ENCODE measurements at places on chromosomes 5 and 9.

DNA sequence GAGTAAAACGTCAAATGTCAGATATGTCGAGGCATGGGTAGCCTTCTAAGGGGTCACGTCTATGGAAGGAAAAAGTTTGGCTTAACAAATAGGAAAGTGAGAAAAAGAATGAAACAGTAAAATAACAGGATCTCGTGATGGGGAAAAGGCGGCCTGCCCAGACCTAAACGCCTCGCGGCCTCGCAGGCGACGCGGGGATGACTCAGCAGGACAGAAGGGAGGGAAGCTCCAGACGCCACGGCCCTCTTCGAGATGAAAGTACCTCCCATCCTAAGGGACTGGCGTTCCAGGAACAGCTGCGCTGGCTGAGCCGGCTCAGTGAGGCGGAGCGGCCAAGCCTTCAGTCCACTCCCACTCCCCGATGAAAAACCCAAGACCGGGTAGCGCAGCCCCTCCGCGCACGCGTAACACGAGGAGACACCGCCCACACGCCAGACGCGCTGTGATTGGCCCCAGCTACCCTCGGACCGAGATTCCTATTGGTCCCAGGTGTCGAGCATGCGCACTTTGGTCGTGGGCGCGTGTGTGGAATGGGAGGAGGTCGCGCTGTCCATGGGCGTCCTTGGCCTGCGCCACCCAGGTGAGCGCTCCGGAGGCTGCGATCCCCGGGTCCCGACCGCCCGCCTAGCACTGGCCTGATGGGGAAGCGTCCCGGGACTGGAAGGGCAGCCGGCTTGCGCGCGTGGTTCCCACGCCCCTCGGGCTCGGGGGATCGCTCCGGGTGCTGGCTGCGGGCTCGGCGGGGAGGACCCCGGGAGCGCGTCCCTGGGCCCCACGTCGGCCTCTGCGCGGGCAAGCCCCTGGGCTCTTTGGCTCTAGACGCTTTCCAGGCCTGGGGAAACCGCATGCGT lies 588.5 kb downstream of the MTRR start:
- DNase-seq, result no peak

- DNase-seq, result no peak
Observed at GRCh38 chr5:61599370-61600122, 267.5 kb downstream of the ZSWIM6 start.

- DNase-seq, result no peak
Observed at GRCh38 chr5:7881091-7881490, 12.1 kb downstream of the MTRR start.

DNA sequence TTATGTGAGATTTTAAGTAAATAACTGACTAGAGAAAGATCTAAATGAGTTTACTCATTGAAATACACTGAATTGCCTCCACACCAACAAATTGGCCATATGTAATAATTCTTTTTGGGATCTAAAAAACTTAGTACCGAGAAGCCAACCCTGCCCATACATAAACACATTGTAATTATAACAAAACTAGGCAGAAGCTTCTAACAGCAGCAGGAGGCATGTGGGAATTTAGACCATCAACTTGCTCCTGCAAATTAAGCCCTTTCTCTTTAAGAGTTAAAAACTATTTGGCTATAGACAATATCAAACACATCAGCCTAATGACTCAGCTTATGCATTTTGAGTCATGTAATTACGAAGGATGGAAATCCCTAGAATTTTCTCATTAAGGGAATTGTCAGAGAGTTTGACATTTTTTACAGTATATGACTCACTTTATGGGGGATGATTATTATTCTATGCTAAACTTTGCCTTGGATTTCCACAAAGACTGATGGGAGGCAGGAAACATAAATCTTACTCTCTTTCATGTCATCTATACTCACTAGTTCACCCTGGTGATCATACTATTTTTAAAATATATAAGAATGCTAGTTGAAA lies 1.0 kb downstream of the IL7R start:
- DNase-seq, result no peak

DNA sequence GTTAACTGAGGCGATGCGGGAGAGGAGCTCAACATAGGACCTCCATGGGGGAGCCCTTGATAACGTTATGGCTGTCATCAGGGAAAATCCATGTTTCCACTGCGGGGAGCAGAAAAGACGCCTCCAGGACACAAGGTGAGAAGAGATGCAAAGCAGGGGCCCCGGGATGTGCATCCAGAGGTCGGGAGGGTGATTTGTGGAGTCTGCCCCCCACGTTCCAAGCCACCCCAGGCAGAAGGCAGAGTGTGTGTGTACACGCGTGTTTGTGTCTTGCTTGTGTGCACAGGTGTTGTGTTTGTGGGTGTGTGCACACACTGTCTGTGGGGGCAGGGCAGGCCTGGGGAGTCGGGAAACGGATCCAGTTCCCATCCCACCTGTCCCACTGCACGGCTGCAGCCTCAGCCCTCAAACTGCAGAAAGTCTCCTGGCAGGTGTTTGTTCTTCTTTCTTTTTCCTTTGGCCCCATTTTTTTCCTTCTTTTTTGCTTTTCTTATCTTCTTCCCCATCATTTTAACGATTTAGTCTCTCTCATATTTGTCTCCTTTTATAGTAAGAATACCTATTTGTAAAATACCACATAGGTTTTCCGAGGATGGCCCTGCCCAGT lies 17.4 kb upstream of the PLEKHG4B start:
- DNase-seq, result no peak

DNA sequence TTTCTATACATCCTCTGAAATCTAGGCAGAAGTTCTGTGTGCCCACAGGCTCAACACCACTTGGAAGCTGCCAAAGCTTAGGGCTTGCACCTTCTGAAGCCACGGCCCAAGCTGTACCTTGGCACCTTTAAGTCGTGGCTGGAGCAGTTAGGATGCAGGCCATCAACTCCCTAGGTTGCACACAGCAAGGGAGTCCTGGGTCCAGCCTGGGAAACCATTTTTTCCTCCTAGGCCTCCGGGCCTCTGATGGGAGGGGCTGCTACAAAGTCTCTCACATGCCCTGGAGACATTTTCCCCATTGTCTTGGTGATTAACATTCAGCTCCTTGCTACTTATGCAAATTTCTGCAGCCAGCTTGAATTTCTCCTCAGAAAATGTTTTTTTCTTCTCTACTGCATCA lies 15.5 kb upstream of the PLK2 start:
- DNase-seq, result no peak

- DNase-seq, result no peak
Observed at GRCh38 chr9:22446589-22446949, at the start of gene DMRTA1. Gene DMRTA1, plus strand, starts transcription at chr9:22446824. Its CDS starts 242 bp downstream, at chr9:22447066.

GRCh38 chr9:126953041-126953809 lies 38.6 kb downstream of the RALGPS1 start:
- DNase-seq, result no peak

Data from SIG-M5 (cell line).